ENCODE measurements at places on chromosomes 4 and X. TPM values are rescaled to one million over a fixed set of nuclear protein-coding genes. Genes with fewer than 3 reads are reported as not detected.

The IL3RA gene
- total RNA-seq = 0.19 TPM

The NAP1L2 gene
- 2.8 TPM for total RNA-seq

The TENM3 gene
- 4.8 TPM for total RNA-seq

The SMIM43 gene
- 3.4 TPM for total RNA-seq

The SYN1 gene
- total RNA-seq = 0.28 TPM

The TAF7L gene
- 0.38 TPM for total RNA-seq

The DCHS2 gene
- not detected for total RNA-seq

The HPGDS gene
- total RNA-seq = 0.28 TPM

The MND1 gene
- total RNA-seq = 10.2 TPM

The EGF gene
- total RNA-seq = 0.19 TPM

The NOX1 gene
- total RNA-seq = not detected

The H2BW2 gene
- not detected for total RNA-seq

The ASB11 gene
- total RNA-seq = not detected

The GPC3 gene
- 0.19 TPM for total RNA-seq

The PAGE2 gene
- not detected for total RNA-seq

The CPZ gene
- 1.5 TPM for total RNA-seq

The VMA21 gene
- total RNA-seq = 53.3 TPM

The LGI2 gene
- under 0.01 TPM for total RNA-seq

The NAA11 gene
- not detected for total RNA-seq

The ASB5 gene
- under 0.01 TPM for total RNA-seq

The BEX5 gene
- not detected for total RNA-seq

The SOWAHD gene
- not detected for total RNA-seq
